ENCODE measurements at places on chromosomes 5 and 9.

DNA sequence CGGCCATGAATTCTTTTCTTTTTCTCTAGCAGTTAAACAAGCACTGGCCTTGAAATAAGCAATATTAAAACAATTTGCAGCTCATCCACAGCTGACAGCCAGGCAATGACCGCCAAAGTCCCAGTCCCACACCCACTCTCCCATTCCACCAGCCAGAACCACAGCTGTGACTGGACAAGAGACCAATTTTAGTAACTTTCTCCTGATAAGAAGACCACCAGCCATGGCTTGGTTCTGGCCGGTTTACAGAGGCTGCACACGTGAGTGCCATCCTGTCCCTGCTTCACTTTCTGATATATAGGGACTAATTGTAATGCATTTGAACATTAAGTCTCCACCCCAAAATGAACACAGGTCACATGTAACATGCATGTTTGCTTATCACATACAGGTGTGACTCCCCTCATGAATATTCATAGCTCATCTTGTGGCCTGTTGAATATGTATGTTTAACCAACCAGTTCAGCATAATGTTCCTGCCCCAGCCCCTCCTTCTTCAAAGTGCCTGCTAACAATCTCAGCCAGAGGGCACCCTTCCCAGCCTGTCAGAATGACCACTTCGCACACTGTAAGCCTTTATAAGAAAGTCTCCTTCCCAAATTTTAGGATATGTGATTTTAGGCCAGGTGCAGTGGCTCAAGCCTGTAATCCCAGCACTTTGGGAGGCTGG lies 23.9 kb upstream of the FANCC start:
- DNase-seq = no peak

DNA sequence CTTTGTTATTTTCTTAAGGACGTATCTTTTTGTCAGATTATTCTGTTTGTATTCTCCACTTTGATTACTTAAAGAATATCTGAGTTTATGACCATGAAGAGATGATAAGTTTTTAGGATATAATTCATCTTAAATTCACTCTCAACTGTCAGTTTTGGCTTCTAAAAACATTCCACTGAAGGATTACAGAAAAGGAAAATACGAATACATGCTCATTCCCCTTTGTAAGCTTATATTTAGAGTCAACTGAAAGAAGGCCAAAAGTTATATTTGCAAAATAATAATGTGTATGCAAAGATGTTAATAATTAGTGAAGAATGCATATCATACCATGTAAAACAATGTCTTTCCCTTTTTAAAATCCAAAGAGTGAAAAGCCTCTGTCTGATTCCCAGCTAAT lies 52.5 kb downstream of the ZNF474 start:
- no peak for DNase-seq

DNA sequence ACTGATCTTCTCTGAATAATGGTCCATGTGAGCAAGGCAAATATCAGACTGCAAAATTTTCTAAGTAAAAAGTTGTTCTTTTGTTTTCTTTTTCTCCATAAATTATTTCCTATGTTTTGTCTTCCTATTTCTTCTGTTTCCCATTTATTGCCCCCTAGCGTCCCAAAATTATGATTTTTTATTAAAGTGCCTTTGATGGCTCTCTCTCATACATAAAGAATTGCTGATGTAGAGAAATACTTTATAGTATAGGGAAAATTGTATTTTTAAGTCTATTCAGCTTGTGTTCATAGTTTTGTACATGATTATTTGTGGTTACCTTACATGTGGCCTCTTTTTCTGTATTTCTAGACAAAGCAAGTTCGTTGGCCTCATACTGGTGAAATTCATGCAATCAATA lies 1031.2 kb downstream of the EFNA5 start:
- DNase-seq = no peak

- peak; percentile 27 for DNase-seq
These were observed 34.5 kb upstream of the COL5A1 start for GRCh38 chr9:134606951-134607731.

DNA sequence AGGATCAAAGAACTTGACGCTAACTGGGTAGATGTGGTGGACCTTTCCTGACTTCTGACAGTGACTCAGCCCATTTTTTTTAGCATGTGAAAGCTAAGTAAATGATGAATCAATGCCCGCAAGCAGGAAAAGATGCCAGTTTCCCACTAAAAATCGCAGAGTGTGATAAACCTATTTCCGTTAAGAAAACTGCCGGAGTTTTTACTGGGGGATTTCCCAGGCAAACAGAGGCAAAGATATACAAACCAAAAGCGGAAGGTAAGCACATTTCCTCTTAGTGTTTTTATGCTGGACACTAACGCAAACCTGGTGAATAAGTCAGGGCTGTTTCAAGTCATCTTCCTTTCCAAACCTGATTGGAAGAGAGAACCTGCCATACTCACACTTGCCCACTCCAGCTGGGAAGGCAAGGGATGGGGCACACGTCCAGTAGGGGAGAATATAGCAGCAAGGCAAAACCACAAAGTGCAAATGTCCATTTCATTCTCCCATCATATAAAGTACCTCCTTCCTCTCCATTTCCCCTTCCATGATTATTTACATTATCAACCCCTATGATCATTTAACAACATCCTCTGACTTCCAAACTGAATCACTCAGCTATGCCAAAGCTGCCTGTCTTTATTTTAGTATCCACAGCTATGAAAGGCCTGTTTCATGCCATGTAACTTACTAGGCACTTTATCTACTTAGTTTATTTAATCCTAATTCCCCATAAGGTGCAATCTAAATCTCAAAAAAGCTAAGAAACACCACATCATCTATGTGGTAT lies 349.7 kb upstream of the RFX3 start:
- DNase-seq = no peak

DNA sequence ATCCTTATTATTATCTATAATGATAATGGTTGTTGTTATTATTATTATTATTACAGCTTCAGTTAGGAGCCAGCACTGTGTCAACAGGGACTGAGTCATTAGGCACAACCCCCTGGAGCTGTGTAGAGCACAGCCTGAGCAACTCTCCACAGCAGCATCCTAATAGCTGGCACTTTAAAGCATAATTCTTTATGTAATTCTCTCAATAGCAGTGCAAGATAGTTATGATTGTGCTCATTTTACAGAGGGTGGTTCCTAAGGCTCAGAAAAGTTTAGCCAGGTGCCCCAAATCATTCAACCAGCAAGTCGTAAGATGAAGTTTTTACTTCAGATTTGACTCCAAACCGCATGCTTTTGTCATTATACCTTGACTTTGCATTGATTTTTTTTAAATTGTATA lies 390.3 kb downstream of the ANXA1 start:
- DNase-seq = no peak

DNA sequence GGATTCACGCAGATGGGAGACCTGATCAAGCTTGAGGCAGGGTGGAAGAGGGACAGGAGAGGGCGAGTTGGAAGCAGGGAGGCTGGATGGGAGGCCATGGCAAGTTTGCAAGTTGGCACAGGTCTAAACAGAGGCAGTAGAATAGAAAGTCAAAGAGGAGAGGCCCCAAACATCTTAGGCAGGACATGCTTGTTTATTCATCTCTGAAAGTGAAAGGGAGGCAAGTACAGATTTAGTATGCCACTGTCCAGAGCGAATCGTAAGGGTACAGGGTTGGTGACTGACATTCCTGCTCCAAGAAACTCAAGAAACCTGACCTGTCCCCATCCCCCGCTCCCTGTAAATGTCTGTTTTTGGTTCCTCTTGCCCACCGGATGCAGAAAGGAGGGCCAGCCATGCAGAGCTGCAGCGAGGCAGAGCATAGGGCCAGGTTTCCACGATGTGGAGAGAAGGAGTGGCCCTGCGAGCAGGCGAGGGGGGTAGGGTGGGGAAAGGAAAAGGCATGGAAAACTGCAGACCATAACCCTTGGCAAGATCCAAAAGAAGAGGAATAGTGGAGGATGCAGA lies 96.2 kb upstream of the BOD1 start:
- no peak for DNase-seq

- no peak for DNase-seq
These were observed 63.3 kb upstream of the SLC25A51 start for GRCh38 chr9:37967014-37967760.

DNA sequence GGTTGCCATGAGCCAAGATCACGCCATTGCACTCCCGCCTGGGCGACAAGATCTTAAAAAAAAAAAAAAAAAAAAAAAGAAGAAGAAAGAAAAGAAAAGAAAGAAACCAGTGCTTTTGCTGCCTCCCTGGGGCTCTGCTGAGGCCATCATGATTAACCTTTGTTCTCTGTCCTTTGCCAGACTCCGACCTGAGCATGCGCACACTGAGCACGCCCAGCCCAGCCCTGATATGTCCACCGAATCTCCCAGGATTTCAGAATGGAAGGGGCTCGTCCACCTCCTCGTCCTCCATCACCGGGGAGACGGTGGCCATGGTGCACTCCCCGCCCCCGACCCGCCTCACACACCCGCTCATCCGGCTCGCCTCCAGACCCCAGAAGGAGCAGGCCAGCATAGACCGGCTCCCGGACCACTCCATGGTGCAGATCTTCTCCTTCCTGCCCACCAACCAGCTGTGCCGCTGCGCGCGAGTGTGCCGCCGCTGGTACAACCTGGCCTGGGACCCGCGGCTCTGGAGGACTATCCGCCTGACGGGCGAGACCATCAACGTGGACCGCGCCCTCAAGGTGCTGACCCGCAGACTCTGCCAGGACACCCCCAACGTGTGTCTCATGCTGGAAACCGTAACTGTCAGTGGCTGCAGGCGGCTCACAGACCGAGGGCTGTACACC lies 251.7 kb downstream of the MARCHF11 start:
- no peak for DNase-seq

Data from liver (tissue), 10 donors.